Astrocyte of the hippocampus (primary cell): ENCODE measurements at places on chromosomes 1 and 21.

DNA sequence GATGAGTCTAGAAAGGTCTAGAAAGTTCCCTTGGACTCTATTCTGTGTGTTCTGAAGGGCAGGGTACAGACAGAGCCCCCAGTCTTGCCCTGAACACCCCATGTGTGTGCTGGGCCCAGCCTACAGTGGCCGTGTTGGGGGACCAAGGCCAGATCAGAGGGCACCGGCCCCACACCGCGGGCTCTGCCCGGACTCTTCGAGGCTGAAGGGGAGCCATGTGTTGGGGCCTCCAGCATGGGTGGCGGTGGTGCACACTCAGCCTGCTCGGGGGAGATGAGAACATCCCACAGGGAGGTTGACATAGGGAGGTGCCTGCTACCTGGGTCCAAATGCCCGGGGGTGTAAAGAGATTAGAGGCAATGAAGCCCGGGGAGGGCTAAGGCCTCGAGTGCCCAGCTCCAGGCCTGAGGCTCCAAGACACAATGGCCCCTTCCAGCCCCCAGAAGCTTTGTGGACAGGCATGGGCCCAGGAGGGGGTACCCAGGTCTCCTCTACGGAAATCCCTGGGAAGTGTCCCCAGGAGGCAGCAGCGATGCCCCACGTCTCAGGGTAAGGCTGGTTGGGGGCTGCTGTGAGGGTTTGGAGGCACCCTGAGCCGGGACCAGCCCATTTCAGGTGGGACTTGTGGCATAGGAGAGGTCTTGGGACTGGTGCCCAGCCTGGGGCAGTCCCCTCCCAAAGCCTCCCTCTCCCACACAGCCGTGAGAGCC, 12.1 kb downstream of the ARHGEF16 start:
- no peak for DNase-seq

- no peak for DNase-seq
These were observed 62.8 kb downstream of the PLXNA2 start for GRCh38 chr1:208181364-208181763.

- DNase-seq = no peak
These were observed 12.2 kb downstream of the FGR start for GRCh38 chr1:27622828-27623227.

- DNase-seq = peak; percentile 46
These were observed 45.3 kb downstream of the MAST2 start for GRCh38 chr1:45848714-45849113.

- DNase-seq = no peak
These were observed 60.3 kb downstream of the SLX9 start for GRCh38 chr21:44999972-45000636.

DNA sequence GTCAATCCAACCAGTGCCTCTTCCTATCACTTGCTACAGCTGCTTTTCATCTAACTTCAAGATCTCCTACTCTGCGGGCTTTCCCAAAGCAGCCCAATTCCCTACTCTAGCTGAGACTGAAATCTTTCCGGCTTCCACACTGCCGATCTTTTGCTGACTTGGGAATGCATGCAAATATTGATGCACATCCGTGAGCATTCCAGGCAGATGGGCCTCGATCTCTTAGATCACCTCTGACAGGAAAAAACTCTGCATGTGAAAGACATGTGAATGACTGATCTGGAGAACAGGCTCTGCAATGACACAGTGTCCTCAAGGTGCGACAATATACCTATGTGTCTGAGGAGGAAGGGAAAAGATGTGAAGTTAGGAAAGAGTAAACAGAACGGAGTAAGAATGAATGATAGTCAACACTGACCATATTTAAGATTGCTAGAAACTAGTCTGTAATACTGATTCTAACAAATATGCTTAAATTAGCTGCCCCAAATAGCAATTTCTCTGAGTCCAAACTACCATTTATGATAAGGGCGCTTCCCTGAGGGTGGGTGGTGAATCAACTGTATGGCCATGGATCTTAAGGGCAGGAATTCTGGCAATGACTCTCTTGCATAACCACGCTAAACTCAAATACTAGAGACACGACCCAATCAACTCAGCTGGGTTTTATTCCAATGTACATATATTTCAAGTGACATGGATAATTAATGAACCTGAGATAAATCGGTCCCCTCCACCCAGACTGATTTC, 8.4 kb downstream of the TAF5L start:
- no peak for DNase-seq

GRCh38 chr1:174265282-174265681, 106.0 kb downstream of the RABGAP1L start:
- no peak for DNase-seq
